Activated T-cell treated with anti-CD3 and anti-CD28 coated beads, Interleukin-2, amount 50 U/mL, for 48 hours (primary cell): ENCODE measurements at places on chromosomes 12 and 14.

DNA sequence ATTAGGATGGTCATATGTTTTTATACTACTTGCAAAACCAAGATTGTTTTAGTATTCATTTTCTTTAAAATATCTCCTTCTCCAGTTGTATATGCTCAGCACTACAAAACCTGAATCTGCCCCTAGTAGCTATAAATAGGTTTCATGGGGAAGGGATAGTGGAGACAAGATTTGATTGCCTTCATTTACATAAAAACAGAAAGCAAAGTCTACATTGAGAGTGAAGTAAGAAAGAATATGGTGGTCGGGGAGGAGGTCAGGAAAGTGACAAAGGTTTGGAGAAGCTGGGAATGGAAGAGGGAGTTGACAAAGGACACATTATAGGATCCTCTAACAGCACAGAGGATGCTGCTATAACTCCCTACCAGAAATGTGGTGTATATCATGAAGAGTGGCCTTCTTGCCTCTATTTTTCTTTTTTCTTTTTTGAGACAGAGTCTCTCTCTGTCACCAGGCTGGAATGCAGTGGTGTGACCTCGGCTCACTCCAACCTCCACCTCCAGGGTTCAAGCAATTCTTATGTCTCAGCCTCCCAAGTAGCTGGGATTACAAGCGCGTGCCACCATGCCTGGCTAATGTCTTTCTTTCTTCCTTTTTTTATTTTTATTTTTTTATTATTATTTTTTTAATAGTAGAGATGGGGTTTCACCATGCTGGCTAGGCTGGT lies 6.6 kb upstream of the LRP6 start:
- DNase-seq = no peak

GRCh38 chr12:110028323-110028722 lies 20.0 kb downstream of the C12orf76 start:
- no peak for DNase-seq

DNA sequence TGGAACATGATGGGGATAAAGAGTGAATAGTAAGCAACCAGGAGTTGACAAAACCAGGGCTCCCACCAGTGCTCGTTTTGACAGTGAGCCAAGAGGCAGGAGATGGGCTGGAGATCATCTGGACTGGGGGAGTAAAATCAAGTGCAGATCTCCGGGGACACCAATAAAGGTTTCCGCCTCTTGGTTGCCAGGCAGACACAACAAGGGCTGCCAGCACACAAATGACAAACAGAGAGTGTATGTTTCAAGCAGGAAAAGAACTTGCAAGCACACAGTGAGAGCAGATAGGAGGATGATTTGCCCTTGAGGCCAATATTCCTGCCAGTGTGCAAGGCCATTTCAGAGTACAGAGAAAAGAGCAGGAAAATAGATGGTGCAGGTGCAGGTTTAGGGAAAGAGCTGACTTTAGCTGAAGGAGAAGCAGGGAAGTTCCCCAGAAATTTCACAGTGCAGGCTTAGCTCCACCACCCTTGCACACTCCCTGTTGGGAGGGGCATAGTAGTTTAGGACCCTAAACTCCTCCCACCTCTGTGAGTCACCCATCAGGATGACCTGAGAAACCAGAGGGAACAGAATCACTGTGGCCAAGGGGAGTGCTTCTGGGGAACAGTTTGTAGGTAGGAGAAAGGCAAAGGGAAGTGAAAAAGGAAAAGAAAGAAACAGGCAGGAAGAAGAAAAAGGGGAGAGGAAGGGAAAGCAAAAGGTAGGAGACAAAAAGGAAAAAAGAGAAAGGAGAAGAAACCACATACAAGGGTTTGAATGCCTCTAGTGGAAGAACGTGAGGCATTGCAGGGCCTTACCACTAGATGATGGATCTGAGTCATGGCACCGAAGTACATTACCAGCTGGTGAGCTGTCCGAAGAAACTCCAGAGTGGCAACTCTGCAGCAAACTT lies 404.4 kb downstream of the SLC6A15 start:
- DNase-seq = no peak

DNA sequence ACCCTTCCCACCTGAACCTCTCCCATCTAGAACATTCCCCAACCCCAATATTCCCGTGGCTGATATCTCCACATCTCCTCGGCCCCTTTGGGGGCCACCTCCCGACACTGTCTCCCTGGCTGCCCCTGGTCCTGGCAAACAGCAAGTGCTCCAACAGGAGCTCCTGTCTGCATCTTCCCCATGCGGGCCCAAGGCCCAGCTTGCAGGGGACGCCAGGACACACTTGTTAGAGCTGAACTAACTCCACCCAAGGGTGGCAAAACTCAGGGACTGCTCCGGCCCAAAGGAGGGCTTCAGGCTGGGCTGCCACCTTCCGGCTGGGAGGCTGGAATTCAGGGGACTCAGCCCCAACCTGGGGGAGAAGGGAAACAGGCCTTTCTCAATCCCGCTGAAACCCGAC lies 106.6 kb downstream of the NCOR2 start:
- DNase-seq = no peak

DNA sequence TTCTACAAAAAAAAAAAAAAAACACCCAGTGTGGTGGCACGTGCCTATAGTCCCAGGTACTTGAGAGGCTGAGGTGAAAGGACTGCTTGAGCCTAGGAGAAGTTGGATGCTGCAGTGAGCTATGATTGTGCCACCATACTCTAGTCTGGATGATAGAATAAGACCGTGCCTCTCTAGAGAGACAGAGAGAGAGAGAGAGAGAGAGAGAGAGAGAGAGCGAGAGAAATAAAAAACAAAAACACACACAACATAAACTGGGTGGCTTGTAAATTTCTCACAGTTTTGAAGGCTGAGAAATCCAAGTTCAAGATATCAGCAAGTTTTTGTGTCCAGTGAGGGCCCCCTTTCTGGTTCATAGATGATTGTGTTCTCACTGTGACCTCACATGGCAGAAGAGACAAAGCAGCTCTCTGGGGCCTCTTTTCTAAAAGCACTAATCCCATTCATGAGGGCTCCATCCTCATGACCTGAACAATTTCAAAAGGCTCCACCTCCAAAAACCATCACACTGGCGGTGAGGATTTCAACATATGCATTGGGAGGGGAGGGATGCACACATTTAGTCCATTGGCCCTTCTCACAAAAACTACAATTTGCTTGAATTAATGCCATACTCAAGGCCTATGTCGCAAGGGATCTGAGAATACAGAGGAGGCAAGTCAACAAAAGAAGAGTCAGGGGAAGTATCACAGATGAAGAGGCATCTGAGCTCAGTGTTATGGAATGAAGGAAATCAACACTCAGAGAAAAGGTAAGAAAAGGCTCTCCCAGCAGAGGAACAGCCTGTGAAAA lies 94.9 kb downstream of the PPM1H start:
- no peak for DNase-seq

GRCh38 chr12:31715283-31715825 lies 13.5 kb downstream of the AMN1 start:
- DNase-seq = no peak

GRCh38 chr12:64672925-64673409 lies 62.7 kb downstream of the RASSF3 start:
- DNase-seq = no peak

DNA sequence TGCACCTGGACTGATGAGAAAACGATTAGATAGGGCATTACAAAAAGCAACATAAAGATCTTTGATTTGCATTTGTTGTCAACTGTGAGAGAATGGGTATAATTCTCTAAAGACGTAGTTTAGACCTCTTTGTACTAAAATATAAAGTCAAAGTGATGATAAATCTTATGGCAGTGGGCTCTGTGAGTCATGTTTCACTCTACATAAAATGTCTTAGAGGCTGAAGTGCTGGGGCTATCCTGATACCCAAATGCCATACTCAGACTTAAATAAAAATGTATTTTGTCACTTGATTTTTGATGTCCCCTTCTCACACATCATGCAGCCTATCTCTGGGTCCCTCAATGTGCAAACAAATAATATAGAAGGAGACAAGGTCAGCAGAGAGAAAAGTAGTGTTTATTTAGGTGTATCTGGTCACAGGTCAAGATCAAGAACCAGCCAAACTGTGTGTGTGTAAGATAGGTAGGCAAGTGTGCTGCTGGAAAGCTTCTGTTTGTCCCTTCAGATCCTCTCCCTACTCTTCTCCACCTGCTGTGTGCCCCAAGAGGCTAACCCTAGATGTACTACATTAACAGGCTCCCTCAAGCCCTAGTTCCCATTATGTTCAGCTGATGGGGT lies 7.0 kb upstream of the NIN start:
- DNase-seq = no peak

- DNase-seq = no peak
Observed at GRCh38 chr12:69524755-69525469, 54.7 kb downstream of the FRS2 start.

- DNase-seq = no peak
Observed at GRCh38 chr12:93407054-93407962, 29.6 kb downstream of the NUDT4 start.

GRCh38 chr12:84294246-84294645 lies 618.4 kb downstream of the SLC6A15 start:
- DNase-seq = no peak

DNA sequence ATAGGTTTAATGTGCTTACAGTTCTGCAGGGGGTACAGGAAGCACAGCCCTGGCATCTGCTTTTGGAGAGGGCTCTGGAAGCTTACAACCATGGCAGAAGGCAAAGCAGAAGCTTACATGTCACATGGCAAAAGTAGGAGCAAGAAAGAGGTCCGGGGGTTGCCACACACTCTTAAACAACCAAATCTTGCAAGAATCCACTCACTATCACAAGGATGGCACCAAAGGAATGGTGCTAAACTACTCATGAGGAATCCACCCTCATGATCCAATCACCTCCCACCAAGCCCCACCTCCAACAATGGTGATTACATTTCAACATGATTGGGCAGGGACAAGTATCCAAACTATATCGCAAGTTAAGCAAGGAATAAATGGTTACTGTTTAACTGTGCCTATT lies 255.8 kb upstream of the AVPR1A start:
- DNase-seq = no peak

- no peak for DNase-seq
Observed at GRCh38 chr12:113231235-113232088, 10.2 kb downstream of the TPCN1 start.

DNA sequence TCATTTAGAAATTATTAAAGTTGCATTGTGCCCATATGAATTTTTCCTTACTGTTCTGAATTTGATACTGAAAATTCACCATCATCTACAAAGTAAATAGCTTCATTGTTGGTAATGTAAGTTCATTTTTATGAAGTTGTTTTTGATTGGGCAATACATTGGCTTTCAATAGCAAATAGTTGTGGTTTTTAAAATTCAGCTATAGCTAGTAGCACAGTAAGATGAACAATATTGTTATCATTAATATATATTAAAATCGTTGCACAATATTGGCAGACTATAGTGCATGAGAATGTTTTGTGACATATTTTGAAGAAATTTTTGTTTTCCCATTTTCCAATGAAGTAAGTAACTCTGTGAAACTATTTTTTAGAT lies 575.0 kb downstream of the PRKD1 start:
- no peak for DNase-seq

GRCh38 chr14:30949651-30950050 lies 75.3 kb downstream of the COCH start:
- no peak for DNase-seq

DNA sequence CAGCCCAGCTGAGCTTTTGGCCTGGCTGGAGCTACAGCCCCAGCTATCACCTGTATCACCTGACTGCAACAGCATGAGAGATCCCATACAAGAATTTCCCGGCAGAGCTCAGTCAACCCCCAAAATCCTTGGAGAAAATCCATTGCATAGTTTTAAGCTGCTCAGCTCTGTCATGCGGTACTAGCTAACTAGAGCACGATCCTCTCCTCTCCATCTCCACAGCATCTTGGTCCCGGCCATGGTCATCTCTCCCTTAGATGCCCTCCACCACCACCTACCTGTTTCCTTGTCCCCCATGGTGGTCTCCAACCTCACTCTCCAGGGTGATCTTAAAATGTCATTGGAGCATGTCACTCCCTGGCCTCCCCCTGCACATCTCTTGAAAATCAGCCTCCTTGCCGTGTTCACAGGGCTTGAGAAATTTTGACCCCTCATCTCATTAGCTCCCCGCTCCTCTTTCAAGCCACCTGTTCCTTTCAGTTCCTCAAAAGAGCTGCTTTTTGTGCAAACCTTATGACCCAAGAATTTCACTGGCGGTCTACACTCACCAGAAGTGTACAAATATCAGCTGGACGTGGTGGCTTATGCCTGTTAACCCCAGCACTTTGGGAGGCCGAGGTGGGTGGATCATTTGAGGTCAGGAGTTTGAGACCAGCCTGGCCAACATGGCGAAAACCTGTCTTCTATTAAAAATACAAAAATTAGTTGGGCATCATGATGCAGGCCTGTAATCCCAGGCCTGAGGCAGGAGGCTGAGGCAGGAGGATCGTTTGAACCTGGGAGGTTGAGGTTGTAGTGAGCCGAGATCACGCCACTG lies 8.1 kb upstream of the CLMN start:
- no peak for DNase-seq

DNA sequence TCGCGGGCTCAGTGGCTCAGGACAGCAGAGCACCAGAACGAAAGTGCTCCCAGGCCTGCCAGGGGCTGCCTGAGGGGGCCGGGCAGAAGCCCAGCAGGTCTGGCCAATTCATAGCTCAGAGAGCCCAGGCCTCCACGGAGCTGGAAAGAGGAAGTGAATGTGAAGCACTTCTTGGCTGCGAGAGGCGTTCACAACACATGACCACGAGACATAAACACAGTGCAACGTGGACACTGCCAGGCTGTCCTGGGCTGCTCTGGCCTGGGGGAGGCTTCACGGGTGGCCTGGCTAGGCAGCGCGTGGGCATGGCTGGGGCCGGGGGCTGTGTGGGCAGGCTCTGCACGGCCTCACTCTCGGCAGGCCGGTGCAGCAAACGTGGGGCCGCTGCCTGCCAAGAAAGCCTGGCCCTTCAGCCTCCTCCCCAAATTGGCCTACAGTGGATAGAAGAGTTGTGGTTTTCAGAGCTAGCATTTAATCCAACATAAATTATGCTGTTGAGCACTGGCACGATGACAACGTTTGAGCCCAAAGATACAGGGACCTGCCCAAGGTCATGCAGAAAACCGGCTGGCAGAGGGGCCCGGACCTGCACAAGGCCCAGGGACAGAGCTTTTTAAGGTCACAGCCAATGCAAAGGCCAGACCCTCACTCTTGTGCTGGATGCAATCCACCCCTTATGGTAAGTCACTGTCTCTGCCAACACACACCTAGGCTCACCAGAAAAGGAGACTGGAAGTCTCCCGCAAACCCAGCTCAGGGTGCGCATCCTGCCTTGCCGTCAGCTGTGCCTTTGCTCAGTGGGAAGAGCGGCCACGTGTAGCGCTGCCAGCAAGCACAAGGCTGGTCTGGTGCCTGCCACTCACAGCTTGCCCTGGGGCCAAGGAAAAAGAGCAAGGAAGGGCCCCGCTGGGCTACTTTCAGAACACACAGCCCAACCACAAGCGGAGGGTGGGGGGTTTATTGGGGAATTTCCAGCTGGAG lies 8.6 kb downstream of the SLC25A29 start:
- DNase-seq = no peak

DNA sequence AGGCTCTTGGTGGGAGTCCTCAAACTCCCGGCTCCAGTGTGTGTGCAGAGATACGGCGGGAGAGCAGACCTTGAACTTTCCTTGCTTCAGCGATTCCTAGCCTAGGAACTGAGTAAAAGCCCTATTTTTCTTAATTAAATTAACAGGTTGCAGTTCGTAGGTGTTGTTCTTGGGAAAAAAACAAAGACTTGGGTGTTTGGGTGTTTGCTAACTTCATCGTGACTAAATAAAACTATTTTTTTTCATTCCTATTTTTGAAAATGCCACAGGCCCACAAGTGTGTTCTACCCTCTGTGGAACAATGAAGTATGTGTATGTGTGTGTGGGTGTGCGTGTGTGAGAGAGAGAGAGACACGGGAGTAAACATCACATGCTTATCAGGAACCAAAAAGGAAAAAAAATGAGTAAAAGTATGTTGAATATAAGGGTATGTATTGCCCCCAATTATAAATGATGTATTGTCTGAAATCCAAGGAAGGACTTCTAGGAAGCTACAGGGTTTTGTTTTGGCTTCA lies 651 bp downstream of the TMEM117 start:
- DNase-seq = no peak
